ENCODE measurements at places on chromosomes 1 and 21.

GRCh38 chr1:227759341-227760300 is 24.4 kb downstream of the SNAP47 start:
- no peak for DNase-seq

- DNase-seq, result no peak
Measured at GRCh38 chr1:18182398-18183160, 75.0 kb downstream of the IGSF21 start.

DNA sequence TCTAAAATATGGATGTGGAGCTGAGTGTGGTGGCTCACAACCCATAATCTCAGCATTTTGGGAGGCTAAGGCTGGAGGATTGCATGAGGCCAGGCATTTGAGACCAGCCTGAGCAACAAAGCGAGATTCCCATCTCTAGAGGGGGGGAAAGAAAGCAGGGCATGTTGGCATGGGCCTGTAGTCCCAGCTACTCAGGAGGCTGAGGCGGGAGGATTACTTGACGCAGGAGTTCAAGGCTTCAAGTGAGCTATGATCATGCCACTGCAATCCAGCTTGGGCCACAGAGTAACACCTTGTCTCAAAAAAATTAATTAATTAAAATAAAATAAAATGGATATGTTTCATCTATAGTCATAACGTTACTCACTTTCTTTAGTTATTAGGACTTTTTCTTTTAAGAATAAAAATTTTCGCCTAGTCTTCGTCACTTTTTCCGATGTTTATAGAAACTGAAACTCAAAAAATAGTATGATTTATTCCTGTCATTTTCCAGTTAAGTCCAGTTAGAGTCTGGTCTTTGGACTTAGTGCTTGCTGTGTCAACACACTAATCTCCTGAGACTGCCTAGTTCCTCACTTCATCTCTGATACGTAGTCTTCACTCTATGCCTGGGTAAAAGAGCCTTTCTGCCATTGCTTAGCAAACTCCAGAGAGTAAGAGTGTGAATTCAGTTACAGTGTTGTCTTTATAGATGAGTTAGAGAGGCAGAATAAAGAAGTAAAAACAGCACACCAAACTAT is 28.0 kb downstream of the IARS2 start:
- DNase-seq, result no peak

DNA sequence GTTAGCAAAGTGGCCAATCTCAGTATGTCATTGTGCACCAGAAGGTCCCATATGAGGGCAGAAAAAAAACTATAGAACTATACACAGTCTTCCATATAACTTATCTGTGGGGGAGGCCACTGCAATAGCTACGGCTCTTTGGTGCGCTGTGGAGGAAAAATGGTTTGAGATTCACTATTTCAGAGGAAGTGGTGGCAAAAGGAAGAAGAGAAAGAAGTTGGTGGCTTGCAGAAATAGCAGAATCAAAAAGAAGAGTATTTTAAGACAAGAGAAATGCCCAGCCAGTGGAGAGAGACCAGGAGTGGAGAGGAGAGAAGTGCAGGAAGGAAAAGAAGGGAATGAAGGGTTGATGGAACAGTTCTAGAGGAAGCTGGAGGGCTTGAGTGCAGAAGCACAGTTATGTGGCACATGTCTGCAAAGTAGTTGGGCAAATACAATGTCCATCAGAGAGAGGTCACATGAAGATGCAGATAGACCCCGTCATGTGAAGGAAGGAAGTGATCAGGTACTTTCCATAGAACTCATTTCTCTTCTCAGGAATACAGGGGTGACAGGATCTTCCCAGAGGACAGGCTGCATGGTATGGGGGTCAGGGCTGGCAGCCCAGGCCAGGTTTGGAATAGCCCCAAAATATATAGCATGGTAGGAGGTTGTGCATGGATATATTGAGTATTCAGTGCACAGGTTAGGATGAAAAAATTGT is 64.6 kb downstream of the RUNX1 start:
- no peak for DNase-seq

DNA sequence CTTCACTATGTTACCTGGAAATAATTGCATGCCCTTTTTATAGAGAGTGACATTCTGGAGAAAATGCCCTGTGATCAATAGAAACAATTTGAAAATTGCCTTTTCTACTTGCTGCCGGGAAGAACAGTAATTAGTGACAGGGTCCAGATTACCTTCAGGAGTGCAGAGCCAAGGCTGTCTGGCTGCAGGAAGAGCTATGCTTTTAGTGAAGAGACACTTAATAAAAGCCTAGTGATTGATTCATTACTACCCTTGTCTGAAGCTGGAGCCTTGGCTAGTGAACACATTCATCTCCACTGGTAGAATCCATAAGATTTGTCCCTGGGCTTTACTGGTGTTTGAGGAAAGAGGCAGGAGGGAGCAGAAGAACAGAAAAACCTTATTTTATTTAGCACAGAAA is 12.9 kb upstream of the DNASE2B start:
- no peak for DNase-seq

GRCh38 chr21:44952116-44952928 is 12.5 kb downstream of the SLX9 start:
- no peak for DNase-seq

DNA sequence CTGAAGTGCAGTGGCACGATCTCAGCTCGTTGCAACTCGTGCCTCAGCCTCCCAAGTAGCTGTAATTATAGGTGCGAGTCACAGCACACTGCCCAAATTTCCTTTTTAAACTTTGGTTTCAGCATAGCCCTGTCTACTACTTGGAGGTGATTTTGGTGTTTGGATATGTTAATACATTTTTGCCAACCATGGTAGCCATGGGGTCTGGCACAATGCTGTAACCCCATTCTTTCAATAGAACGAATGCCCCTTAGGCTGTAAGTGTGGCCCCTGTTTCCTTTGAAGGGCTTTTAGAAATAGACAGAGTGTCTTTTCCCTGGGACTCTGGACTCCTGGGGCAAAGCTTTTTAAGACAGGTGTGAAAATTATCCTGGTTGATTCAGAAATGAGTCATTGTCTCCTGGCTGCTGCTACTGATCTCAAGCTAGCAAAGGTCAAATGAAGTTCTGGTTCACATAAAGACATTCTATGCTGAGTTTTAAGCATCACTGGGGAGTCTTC is 141.1 kb upstream of the RUNX1 start:
- no peak for DNase-seq

DNA sequence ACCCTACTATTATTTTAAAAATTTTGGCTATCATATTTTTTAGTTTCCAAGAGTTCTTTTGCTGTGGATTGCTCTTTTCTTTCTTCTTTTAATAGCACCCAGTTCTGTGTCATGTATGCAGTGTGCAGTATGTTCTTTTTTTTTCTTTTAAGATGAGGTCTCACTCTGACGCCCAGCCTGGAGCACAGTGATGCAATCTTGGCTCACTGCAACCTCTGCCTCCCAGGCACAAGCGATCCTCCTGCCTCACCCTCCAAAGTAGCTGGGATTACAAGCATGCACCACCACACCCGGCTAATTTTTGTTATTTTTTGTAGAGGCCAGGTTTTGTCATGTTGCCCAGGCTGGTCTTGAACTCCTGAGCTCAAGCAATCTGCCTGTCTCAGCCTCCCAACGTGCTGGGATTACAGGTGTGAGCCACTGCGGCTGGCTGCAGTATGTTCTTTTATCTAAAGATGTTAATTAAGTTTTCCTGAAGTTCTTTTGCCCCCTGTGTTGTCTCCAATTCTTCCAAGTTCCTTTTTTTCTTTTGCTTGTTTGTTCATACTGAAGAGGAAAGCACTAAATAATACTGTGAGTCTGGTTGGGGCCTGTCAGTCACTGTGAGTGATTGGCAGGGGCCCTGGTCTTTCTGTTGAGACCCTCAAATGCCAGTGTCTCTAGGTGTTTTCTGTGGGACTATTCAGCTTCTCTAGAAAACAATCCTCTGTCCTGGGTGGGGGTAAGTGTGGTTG is 17.5 kb upstream of the TTC22 start:
- peak; percentile 45 for DNase-seq

- no peak for DNase-seq
Measured at GRCh38 chr1:225739542-225740107, 38.0 kb upstream of the SRP9 start.

GRCh38 chr1:10968411-10968826 is 44.0 kb upstream of the TARDBP start:
- no peak for DNase-seq

GRCh38 chr1:72003092-72003491 is 279.2 kb downstream of the NEGR1 start:
- no peak for DNase-seq

DNA sequence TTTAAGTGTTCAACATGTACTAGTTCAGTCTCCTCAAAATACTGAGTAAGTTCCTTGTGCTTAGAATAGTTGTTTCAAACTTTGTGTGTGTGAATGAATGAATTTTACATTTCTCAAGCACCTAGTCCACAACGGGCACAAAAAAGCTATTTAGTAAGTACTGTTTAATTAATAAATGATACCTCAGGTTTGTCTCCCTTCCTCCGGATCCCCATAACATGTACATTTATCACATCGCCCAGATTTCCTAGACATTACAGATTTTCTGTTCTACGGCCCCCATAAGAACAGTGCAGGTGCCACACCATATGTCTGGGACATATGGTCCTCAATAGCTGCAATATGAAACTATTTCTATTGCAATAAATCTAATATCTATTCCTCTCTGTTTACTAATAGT is 1.3 kb upstream of the TTF2 start:
- no peak for DNase-seq

- no peak for DNase-seq
Measured at GRCh38 chr1:54376430-54377039, 29.7 kb downstream of the SSBP3 start.

- no peak for DNase-seq
Measured at GRCh38 chr1:190022709-190023108, 455.0 kb downstream of the BRINP3 start.

DNA sequence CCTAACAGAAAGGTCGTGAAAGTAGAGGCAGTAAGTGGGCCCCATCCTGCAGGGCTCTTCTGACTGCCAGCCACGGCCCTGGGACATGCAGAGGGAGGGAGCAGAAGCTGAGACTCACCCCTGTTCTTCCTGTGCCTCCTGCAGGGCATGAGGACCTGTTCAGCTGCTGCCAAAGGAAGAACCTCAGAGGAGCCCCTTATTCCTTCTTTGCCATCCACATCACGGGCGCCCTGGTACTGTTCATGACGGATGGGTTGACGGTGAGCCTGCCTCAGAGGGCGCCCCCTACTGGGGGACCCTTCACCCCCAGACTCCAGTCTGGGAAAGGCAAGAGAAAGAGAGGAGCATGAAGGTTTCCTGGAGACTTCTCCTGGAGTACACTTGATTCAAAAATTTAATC is 47.1 kb downstream of the ELK4 start:
- peak; percentile 63 for DNase-seq

DNA sequence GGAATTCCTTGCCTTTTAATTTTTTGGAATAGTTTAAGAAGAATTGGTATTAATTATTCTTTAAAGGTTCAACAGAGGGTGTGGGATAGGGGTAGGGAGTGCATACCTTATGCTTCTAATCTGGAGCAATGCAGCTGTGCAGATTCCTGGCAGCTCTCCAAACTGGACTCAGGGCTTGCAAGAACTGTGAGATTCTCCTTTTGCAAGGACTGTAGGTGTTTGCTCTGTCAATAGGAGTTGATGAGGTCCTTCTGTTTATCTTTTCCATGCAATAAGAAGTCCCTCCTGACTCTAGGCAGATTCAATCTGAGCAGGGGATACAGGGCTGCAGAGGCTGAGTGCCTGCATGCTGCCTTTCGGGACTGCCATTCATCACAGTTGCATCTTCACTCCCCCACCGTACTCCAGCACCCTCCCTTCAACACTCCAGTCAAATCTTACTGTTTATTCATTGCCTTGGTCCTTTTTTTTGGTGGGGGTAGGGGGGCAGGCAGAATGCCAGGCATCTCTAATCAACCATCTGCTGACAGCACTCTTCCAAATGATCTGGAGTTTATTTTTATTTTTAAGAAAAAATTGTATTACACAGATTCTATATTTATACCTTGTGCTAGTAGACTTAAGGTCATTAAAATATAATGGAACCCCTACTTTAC is 122.3 kb downstream of the DISC1 start:
- no peak for DNase-seq

DNA sequence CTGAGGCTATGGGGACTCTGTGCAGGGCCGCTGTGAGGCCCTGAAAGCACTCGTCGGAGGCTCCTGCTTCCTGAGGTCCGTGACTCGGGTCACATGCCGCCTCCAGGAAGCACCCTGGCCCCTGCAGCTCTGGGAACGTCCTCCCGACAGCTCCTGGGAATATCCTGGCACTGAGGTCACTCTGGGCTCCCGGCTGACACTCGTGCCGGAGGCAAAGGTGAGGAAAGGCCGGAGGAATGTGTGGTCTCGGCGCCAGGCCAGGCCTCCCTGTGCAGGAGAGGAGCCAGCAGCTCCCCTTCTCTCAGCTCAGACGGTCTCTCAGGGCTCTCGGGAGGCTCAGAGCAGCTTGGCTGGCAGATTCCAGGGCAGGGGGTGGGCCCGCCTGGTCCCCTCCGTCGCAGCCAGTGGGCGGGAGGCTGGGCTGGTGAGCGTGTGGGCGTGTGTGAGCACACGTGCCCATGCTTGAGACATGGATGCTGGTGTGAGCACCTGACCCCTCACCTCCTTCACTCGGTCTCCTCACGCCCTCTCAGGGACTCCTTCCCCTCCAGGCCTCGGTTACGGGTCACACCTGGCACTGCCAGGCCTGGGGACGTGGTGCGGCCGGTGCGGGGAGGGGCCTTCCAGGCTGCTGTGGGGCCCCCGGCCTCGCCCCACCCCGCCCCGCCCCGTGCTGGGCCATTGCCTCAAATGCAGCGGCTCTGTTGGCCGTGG is 5.5 kb upstream of the RNF223 start:
- peak; percentile 77 for DNase-seq

GRCh38 chr1:220380885-220381284 is 108.6 kb upstream of the RAB3GAP2 start:
- no peak for DNase-seq

DNA sequence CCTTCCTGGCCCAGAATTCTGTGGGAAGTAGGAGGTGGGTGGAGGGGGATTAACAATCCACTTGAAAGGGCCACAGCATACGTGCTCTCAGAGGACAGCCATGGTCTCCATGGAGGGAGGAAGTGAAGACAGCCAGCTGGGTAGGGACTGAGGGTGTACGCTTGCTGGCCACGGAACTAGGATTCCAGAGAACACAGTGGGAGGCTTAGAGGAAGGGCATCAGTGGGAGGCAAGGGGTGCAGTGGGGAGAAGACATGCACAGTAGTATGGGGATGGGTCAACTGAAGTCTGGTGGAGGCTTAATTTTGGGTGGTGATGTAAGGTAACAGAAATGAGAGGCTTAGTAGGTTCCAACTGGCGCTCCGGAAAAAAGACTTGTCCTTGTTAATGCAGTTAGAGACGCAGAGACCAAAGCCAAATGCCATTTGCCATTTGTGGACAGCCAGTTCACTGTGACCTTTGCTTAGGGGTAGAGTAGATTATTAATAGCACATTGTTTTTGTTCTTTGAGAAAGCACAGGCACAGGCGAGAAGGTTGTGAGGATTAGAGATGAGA is 103.0 kb downstream of the ZSCAN20 start:
- no peak for DNase-seq

- no peak for DNase-seq
Measured at GRCh38 chr1:30362603-30362990, 360.8 kb downstream of the MATN1 start.
